ENCODE measurements at places on chromosomes 4 and X.

GRCh38 chr4:136183513-136183912 is 1348.8 kb downstream of the PCDH18 start:
- DNase-seq: no peak

DNA sequence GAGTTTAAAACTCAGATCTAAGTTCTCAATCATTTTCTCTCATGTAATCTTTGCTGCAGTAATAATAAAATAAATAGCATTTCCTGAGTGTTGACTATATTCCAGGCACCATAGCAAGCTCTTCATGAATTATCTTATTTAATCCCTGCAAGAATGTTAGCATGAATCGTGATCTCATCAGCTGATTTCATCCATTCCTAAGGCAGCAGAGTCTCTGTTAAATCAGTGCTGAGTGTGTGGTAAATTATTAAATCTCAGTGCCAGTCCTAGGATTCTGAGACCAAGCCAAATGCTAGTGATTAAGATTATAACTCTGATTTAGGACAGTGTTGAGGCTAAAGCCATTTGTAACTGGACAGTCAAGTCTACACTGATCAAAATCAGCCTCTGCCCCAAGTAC is 240.3 kb upstream of the TAPT1 start:
- no peak for DNase-seq

- no peak for DNase-seq
These were observed 1.3 kb upstream of the TSPYL2 start for GRCh38 chrX:53080628-53081580.

DNA sequence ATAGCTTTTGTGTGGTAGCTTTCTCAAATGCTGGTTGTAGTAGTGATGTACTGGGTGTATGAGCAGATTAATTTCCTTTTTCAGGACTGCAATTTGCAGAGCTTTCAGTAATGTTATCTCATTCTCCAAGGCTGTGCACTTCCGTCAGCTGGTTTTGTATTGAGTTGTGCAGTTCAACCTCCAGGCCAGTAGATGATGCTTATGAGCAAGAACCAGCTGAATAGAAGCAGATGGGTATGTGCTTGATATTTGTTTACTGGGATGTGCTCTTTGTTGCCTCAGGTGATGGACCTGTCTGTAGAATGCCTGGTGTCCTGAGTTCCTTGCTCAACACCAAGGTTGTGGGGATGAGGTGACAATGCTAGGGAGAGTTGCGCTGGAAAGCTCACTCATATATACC is 462.8 kb downstream of the PCDH18 start:
- no peak for DNase-seq

DNA sequence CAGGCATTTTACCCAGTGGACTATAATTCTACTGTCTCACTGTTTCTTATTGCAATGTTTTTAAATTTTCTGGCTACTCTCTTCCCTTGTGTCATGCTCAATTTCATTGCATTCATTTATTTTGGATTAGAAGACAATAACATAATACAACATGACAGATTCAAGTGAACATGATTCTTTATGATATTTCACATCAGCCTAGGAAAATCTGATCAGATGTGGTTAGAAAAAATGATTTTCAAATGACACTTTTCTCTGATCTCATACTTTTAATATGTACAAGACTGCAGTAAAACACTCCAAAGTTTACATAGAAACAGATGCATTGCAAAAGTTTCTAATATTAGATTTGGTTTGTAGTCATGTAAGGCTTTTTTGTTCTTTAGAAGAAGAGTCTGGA is 586.0 kb downstream of the ACTRT1 start:
- no peak for DNase-seq

- no peak for DNase-seq
These were observed 181.9 kb downstream of the CEP135 start for GRCh38 chr4:56130606-56131155.

GRCh38 chrX:3943965-3944364 is 230.5 kb upstream of the PRKX start:
- no peak for DNase-seq

GRCh38 chrX:145393702-145394235 is 146.5 kb downstream of the SPANXN1 start:
- no peak for DNase-seq

- DNase-seq: no peak
These were observed 126.2 kb downstream of the KLHL13 start for GRCh38 chrX:117990438-117990837.

- no peak for DNase-seq
These were observed 160.5 kb upstream of the TAPT1 start for GRCh38 chr4:16386711-16387320.

GRCh38 chrX:97672138-97672537 is 788.4 kb downstream of the RPA4 start:
- DNase-seq: peak; percentile 48

- no peak for DNase-seq
These were observed 219.5 kb downstream of the CENPC start for GRCh38 chr4:67325791-67326190.

DNA sequence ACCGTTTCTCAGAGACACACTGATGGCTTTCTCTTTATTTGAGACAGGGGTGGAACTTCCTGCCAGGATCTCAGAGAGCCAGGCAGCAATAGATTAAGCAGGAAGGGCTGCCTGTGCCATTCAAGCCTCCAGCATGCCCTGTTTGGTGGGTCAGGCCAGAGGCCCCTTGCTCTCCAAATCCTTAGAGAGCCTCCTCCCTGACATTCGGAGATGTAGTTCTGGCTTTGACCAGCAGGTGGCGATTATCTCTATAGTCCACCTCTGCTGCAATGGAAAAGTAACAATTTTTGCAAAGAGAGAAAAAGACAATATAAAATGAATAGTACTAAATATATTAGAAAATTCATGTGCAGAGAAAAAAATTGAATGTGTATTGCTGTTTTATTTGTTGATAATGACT is 93.9 kb downstream of the NXF2B start:
- DNase-seq: no peak

GRCh38 chr4:123167931-123168330 is 228.7 kb upstream of the SPRY1 start:
- DNase-seq: no peak

DNA sequence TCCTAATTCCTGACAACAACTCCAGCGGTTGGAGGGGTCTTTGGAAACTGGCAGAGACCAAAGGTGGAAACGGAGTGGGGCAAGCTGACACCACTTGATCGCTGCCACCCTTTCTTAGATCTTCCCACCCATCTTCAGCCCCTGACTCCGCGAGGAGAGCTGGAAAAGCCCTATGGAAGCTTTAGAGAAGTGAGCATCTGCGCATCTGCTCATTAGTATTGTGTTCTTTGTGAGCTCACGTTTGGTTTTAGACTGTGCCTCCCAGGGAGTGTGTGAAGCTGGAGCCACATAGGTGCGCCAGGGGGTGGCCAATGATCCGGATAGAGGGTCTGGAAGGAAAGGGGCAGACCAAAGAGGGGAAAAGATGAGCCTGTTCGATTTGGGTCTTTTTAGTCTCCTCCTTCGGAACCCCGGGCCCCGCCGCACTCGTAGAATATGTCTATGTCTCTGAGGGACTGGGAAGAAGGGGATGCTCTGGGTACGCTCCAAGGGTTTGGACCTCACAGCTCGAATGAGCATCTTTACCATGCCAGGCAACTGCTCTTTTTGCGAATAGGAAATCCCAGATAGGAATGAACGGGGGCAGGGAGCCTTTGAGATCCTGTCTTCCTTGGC is 578 bp upstream of the DKK2 start:
- no peak for DNase-seq

GRCh38 chr4:158462611-158463010 is 59.1 kb upstream of the RXFP1 start:
- DNase-seq: no peak

DNA sequence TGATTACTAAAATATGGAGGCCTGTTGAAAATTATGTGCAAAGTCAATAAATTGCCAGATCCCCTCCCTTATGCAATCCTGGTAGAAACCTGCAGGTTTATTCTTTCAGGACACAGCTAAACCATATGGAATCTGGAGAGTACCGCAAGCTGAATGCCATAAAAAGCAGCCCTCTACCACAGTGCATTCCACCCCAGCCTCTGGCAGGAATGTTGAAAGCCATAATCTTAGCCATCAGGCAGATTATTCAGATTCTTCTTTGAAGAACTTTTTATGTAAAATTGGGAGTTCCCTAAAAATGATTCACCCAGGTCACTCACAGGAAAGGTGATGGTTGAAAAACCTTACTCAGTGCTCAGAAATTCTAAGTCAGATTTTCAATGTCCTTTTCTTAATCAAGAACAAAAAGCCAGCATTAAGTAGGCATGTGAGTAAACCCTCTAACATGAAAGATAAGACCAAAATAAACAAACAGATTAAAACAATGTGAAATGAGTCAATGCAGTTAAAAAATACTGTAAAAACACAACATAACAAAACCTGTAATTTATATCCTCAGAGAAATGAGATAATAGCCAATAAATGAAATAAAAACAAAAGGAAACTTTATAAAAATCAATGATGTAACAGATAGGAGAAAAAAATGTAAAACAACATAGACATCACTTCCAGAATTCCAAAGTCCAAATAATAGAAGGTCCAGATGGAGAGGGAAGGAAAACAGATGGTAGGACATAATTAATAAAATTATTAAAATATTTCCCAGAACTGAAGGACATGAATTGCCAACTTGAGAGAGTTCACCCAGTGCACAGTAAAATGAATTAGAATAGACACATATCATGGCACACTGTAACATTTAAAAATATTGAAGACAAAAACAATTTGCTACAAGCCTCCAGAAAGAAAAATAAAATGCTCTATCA is 226.9 kb downstream of the FSTL5 start:
- no peak for DNase-seq

GRCh38 chrX:44770121-44770520 is 73.7 kb upstream of the DUSP21 start:
- DNase-seq: no peak

DNA sequence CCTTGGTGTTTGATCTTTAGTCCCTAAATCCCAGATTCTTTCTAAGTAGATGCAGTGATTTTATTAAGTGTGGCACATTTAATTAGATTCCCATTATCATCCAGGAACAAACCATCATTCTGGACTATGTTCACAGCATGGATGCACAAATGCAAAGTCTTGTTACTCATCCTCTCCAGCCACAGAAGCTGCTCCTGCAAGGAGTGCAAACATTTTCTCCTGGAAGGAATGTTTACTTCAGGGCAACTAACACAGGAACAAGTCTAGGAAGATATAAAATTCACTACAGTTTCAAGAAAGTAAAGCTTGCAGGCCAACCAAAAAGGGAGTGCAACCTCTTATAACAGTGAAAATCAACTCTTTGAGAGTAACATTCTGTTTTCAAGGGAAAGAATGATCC is 106.0 kb downstream of the IQCM start:
- no peak for DNase-seq

GRCh38 chrX:46758163-46758955 is 559 bp downstream of the SLC9A7 start:
- DNase-seq: no peak

- peak; percentile 64 for DNase-seq
These were observed 344.9 kb downstream of the BCOR start for GRCh38 chrX:39752815-39753214.

DNA sequence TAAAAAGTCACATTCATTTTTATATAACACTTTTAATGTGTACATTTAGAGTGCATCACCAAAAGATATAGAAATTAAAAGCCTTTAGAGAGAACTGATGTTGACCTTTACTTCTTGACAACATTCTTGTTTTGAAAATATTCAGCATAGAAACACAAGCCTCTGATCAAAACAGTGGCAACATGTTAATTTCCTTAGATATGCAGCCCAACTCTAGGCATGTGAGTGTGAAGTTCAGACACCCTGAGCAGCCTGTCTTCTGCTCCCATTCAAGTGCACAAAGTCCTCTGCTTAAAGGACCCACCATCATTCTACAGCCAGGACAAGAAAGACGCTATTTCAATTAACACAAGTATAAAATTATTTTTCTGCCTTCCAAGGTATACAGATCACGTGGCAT is 60.0 kb downstream of the PPP3CA start:
- no peak for DNase-seq

DNA sequence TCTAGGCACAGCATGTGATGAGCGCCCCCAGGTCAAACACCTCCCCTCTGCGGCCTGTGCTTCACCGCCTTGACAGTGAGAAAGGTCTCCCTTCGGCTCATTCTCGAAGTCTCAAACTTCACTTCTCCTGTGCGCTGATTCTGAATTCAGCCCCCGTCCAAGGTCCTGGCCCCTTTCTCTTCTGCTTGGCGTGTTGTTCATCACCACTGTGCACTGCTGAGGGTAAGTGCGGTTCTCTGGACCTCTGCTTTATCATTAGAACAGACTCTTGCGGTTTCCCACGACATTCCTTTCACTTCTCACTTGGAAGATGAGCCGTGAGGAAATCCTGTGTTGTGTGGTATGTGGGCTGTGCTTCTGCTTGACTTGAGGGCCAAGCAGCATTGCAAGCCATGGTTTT is 11.9 kb downstream of the HTT-AS start:
- DNase-seq: no peak

DNA sequence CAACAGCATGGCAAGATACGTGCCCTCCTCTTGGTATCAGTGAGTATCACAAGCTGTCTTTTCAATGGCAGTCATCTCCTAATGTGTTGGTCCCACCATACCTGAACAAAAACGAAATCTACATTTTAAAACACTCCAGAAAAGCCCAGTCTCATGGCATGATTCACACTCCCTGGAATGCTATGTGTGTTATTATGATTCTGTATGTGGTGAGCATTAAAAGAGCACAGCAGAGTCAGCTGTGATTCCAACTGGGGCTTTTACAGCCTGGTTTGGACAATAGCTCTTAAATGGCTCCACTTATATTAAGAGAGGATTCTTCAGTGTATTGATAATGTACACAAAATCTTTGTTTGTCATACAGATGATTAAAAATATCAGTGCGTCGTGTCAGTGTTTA is 274.1 kb upstream of the GK2 start:
- no peak for DNase-seq

DNA sequence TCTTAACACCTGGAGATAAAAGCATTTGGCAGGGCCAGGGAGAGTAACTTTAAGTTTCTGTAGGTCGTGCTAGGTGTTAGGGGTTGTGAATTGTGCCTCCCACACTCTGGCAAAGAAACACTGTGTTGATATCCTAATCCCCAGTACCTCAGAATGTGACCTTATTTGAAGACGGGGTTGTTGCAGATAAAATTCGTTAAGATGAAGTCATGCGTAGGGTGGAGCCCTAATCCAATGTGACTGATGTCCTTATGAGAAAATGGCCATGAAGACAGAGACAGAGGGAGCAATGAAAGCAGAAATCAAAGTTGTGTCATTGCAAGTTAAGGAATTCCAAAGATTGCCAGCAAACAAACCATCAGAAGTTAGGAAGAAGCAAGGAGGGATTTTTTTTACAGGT is 40.5 kb upstream of the BBS12 start:
- no peak for DNase-seq

DNA sequence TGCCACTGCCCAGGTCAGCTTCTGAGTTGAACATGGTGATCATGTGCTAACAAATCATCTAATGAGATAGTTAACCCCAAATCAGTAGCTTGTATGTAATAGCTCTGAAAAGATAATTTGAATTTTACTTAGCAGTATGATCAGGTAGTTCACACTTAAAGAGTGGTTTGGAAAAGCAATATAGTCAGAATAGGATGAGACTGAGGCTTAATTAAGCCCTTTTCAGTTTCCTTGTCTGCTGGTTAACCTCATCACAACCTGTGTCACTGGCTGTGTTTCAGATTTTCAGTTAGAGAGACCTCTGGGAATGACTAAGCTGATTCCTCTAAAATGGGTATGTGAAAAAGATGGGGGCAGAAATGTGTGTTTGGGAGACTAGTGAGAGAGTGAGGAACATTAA is 38.1 kb downstream of the GPR174 start:
- DNase-seq: no peak

All from DMS 273 treated with DMSO at 0.1 percent for 48 hours (cell line).